B cell (primary cell): ENCODE measurements at places on chromosomes 11 and 22. TPM values are rescaled to one million over a fixed set of nuclear protein-coding genes. Genes with fewer than 3 reads are reported as not detected.

DNA sequence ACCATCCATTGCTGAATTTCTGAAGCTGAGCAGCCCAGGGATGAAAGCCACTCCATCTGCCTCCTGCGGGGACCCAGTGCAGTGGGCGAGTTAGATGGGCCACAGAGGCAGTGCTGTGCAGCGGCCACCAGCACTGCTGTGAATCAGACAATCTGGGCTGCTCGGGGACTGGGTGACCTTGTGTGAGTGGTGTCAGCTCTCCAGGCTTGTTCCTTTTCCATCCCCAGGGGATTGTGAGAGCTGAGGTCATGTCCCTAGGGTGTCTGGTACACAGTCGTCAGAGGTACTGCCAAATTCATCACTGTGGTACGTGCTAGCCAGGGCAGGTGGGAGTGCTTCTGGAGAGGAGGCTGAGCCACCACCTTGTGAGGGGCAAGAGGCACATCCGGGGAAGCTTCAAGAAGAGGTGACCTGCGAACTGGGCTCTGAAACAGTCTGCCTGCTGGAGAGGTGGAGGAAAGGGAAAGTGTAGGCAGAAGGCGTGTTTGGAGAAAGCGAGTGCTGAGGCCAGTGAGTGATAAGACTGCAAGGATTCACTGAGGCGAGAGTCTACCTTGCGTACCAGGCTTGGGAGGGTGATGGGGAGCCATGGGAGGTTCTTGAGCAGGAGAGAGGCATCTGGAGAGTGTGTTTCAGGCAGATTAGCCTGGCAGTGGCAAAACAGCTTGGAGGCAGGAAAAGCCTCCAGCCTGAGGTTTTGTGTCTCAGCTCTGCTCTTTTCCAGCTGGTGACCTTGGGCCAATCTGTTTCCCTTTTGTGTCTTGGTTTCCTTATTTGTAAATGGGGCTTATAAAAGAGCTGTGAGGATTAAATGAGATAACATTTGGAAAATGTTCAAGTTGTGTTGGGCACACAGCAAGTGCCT, 22.7 kb downstream of the CACNA1I start:
- peaks cover 6% of the 10 kb centered on the region for H3K4me1 ChIP-seq
- no peak overlapping the region for H3K27ac ChIP-seq
- H3K36me3 ChIP-seq, result no peaks in the 10 kb centered on the region
- no peak overlapping the region for H3K4me3 ChIP-seq
- no peaks in the 10 kb centered on the region for H3K27me3 ChIP-seq

Gene GSTT2B
- not detected in 2 replicates for total RNA-seq

DNA sequence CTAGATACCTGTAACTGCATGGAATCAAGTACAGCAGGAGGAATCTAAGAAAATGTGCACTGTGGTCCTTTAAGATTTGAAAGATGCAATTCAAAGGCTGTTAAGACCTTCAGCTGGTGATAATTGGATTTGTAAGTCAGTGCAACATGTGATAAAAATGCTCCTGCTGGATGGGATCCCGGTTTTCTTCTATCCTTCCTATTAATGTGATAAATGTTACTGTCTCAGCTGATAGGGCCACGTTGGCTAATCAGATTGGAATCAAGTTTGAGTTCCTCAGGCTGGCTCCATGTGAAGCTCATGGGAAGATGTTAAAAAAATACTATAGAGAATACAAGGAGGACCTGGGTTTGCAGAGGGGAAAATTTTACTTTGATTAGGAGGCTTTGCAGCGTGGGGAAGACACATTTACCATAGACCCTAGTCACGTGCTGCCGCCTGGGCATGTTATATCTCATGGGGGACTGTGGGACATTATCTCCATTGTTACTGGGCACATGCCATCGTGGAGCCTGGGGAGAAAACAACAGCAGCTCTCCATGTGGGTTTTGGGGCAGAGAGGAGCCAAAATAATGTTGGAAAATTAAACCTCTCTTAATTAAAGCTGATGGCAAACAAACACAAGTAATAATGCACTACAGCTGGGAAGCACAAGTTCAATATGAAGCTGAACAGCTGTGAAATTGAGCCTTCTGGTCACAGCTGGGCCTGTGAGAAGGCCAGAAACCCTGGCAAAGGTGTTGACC, 652.5 kb downstream of the NTM start:
- no peaks in the 10 kb centered on the region for H3K27me3 ChIP-seq
- no peak for DNase-seq
- H3K27ac ChIP-seq, result no peak overlapping the region
- H3K4me3 ChIP-seq, result no peak overlapping the region

DNA sequence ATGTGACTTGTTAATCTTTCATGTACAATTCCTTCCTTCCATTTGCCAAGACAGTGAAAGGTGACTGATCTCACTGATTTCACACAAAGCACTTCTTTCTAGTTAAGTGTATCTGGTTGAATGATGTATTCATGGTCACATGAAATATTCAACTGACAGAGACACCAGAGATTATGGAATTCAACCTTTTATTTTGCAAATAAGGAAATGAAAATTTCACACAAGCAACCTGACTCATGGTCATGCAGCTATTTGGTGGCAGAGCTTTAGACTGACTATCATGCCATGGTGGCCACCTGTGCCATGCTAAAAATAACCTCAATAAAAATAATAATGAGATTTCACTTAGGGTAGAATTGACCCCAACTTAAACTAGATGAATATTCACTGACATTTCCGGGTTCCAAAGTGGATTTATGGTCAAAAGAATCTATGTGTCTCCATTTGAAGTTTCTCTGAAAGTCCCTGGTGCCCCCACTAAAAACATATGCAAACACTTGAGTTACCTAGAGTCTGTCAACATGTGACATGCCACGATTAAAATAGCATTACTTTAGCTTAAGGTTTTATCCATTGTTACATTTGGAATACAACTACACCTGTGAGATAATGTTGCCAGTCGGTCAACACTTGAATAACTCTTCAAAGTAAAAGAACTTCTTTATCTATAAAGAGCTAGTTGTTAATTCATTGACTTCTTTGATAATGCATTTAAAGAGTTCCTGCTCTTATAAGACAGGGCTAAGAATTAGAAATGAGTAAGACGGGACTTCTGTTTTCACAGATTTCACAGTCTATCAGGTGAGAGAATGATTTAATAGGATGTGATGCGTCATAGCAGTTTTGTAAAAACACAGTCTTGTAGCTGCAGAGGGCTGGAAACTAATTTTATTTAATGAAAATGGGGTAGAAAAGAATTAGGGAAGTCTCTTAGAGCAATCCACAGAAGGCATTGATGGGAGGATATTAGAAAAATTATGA, 94.6 kb upstream of the OR9G4 start:
- H3K4me3 ChIP-seq, result no peak overlapping the region
- H3K36me3 ChIP-seq, result no peaks in the 10 kb centered on the region
- H3K27ac ChIP-seq, result no peak overlapping the region
- no peaks in the 10 kb centered on the region for H3K4me1 ChIP-seq
- DNase-seq, result no peak

DNA sequence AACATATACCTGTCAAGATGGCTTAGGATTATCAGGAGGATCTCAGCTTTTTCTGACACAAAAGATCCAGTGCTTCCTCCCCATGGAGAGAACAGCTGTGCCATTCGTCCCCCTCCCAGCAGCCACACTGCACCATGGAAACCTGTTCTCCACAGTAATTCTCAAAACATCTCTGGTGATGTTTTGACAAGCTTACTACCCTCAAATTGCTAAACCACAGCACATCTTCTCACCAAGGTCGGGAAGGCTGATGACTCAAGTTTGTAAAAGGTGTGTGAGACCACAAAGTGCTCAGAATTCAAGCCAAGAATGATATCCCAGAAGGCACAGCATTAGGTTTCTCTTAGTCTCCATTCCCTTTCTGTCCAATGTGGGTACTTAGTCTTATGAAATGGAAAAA, 3.9 kb upstream of the RAB38 start:
- H3K4me1 ChIP-seq, result no peaks in the 10 kb centered on the region
- no peaks in the 10 kb centered on the region for H3K36me3 ChIP-seq
- no peak for DNase-seq
- no peak overlapping the region for H3K4me3 ChIP-seq
- no peaks in the 10 kb centered on the region for H3K27me3 ChIP-seq
- H3K27ac ChIP-seq, result no peak overlapping the region

- peak overlapping the region; percentile 62 for H3K27ac ChIP-seq
- no peaks in the 10 kb centered on the region for H3K27me3 ChIP-seq
- DNase-seq, result no peak
- peaks cover 53% of the 10 kb centered on the region for H3K4me1 ChIP-seq
Observed at GRCh38 chr11:45921561-45922424, 663 bp upstream of the LARGE2 start.

GRCh38 chr11:86502137-86502642, 127.5 kb downstream of the CCDC81 start:
- H3K4me1 ChIP-seq, result no peaks in the 10 kb centered on the region
- H3K4me3 ChIP-seq, result no peak overlapping the region
- no peak overlapping the region for H3K27ac ChIP-seq

Gene SPINDOC
- 23.9 and 27.5 TPM in 2 replicates for total RNA-seq

- no peak for DNase-seq
- H3K27me3 ChIP-seq, result no peaks in the 10 kb centered on the region
- no peak overlapping the region for H3K27ac ChIP-seq
- H3K36me3 ChIP-seq, result peaks cover 9% of the 10 kb centered on the region
Observed at GRCh38 chr11:2577031-2577990, 122.5 kb downstream of the KCNQ1OT1 start.

GRCh38 chr11:68974421-68975194, 6.2 kb downstream of the MRGPRD start:
- H3K27me3 ChIP-seq, result no peaks in the 10 kb centered on the region
- no peaks in the 10 kb centered on the region for H3K4me1 ChIP-seq
- no peak for DNase-seq
- no peak overlapping the region for H3K4me3 ChIP-seq
- no peak overlapping the region for H3K27ac ChIP-seq

DNA sequence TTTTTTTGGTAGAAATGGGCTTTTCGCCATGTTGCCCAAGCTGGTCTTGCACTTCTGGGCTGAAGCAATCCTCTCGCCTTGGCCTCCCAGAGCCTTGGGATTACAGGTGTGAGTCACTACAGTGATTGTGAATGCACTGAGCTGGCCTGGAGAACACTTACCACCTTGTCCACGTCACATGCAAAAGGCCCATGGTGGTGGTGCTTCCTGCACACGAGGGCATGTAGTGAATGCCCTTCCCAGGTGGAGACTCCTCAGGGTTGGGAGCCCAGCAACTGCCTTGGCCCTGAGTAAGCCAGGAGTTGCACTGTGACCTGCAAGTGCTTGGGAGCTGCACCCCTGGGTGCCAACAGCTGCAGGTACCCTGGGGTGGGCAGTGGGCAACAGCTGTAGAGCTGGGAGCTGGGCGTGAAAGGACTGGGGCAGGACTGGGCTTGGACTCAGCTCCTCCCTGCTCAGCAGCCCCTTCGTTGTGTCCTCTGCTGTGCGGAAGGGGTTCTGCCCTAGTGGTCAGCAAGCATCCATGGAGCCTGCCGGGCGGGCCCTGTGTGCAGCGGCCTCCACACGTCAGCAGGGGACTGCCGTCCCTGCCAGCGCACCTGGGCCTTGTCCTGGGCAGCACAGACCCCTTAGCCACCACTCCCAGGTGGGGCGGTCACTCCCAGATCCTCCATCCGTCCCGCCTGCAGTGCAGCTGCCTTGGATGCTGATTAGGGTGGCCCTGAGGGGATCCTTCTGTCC, 9.3 kb upstream of the ADORA2A start:
- H3K36me3 ChIP-seq, result no peaks in the 10 kb centered on the region
- H3K27ac ChIP-seq, result no peak overlapping the region
- no peak for DNase-seq
- H3K4me3 ChIP-seq, result no peak overlapping the region

Gene OR51E2
- not detected in 2 replicates for total RNA-seq

- peaks cover 58% of the 10 kb centered on the region for H3K27me3 ChIP-seq
- peaks cover 30% of the 10 kb centered on the region for H3K4me1 ChIP-seq
- H3K36me3 ChIP-seq, result no peaks in the 10 kb centered on the region
- peak; percentile 26 for DNase-seq
- no peak within 1 kb of the TSS for H3K4me3 ChIP-seq
- H3K27ac ChIP-seq, result no peak within 1 kb of the TSS
Observed at GRCh38 chr11:27700351-27701301, at the start of gene BDNF. Gene BDNF (minus strand): TSS chr11:27700455. CDS start chr11:27658564, 41,891 bp downstream.

- no peak overlapping the region for H3K27ac ChIP-seq
- no peaks in the 10 kb centered on the region for H3K27me3 ChIP-seq
- DNase-seq, result no peak
Observed at GRCh38 chr11:119885067-119885466, 156.1 kb upstream of the NECTIN1 start.

DNA sequence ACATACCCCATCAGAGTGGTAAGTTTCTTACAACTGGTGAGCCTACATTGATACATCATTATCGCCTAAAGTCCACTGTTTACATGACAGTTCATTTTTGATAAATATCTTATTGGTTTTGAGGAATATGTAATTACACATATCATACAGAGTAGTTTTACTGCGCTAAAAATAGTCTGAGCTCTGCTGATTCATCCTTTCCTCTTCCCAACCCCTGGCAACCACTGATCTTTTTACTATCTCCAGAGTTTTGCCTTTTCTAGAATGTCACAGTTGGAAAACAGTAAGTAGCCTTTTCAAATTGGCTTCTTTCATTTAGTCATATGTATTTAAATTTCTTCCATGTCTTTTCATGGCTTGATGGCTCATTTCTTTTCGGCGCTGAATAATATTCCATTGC, 112.8 kb downstream of the LARGE1 start:
- H3K27me3 ChIP-seq, result no peaks in the 10 kb centered on the region
- no peak for DNase-seq
- peaks cover 22% of the 10 kb centered on the region for H3K4me1 ChIP-seq
- no peak overlapping the region for H3K4me3 ChIP-seq
- no peaks in the 10 kb centered on the region for H3K36me3 ChIP-seq

Gene ALX4
- total RNA-seq, result not detected in 2 replicates

- no peaks in the 10 kb centered on the region for H3K27me3 ChIP-seq
- H3K27ac ChIP-seq, result no peak overlapping the region
- no peaks in the 10 kb centered on the region for H3K36me3 ChIP-seq
- no peaks in the 10 kb centered on the region for H3K4me1 ChIP-seq
- no peak overlapping the region for H3K4me3 ChIP-seq
- DNase-seq, result no peak
Observed at GRCh38 chr11:88695689-88696414, 358.3 kb upstream of the CTSC start.

Gene C2CD3
- 63.9 and 69.0 TPM in 2 replicates for total RNA-seq

GRCh38 chr11:124842305-124842704, 22.9 kb upstream of the ROBO3 start:
- no peaks in the 10 kb centered on the region for H3K36me3 ChIP-seq
- H3K4me1 ChIP-seq, result peaks cover 14% of the 10 kb centered on the region
- DNase-seq, result peak; percentile 8
- no peak overlapping the region for H3K4me3 ChIP-seq

Gene PYGM
- total RNA-seq, result 9.1 and 9.3 TPM in 2 replicates

Gene CALCA
- total RNA-seq, result not detected in 2 replicates

Gene IFT27
- total RNA-seq, result 40.3 and 42.8 TPM in 2 replicates

GRCh38 chr11:69312453-69313404, 18.8 kb downstream of the MYEOV start:
- no peaks in the 10 kb centered on the region for H3K27me3 ChIP-seq
- no peak for DNase-seq
- H3K4me3 ChIP-seq, result no peak overlapping the region
- H3K27ac ChIP-seq, result no peak overlapping the region
- no peaks in the 10 kb centered on the region for H3K36me3 ChIP-seq
- H3K4me1 ChIP-seq, result peaks cover 28% of the 10 kb centered on the region
